ENCODE measurements at places on chromosomes 3 and 15.

- no peak for DNase-seq
Observed at GRCh38 chr15:74392451-74392830, 25.0 kb upstream of the CYP11A1 start.

GRCh38 chr3:9345041-9345440 lies 17.8 kb upstream of the THUMPD3 start:
- DNase-seq = peak; percentile 1

DNA sequence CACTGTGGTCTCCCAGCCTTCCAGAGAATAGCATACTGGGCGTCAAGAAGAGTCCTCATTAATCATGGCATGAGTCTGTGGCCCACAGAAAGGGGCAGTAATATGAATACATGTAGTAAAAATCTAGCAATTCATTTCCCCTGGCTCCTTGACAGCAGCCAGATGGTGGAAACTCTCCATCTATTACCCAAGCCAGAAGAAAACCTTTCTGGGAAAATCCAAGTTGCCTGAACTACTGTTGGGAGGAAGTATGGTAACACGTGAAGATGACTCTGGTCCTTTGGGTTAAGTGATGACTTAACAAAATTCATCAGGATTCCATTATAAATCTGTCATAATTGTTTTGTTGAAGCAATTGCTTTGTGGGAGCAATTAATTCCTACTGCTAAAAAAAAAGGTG lies 530.5 kb downstream of the FHIT start:
- DNase-seq = peak; percentile 53

DNA sequence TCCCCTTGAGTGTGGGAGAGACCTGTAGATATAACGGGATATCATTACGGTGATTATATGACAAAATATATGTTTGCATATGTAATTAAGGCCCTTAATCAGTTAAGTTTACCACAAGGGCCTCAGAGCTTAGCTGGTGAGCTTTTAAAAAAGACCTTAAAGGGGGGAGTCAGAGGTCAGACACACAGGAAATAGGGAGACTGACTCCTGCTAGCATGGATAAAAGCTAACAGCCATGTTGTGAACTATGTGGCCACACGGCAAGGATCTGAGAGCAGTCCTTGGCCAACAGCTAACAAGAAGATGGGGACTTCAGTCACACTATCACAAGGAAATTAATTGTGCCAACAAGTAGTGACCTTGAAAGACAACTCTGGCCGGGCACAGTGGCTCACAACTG lies 3.1 kb downstream of the STAG1 start:
- DNase-seq = peak; percentile 67

DNA sequence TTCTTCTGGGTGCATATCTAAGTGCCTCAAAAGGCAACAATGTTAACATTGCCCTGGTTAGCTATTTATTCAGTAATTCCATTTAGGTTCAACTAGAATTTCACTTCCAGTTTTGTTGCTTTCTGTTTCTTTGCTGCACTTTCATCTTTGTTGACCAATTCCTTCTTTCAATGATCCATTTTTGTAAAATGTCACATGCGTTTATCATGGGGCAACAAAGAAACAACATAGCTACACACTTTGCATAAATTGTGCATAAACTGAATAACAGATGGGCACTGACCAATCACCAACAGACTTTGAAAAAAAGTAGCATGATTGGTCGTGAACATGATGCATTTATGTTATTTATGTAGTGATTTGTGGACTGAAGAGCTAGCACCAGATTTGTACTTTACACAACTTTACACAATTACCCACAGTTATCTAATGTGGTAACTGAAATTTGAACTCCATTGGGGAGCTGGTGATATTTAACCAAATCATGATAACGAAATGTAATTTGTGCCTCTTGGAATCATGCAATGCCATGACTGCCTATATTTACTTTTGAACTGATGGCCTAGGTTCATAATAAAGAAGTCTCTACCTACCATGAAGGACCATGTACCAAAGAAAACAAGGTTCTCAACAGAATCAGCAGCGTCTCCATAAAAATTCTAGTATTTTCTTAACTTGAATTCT lies 7.1 kb upstream of the CPOX start:
- DNase-seq = no peak

- no peak for DNase-seq
Observed at GRCh38 chr3:146777941-146778340, 172.8 kb upstream of the PLSCR5 start.

- no peak for DNase-seq
Observed at GRCh38 chr15:91790836-91791235, 62.7 kb upstream of the SLCO3A1 start.

DNA sequence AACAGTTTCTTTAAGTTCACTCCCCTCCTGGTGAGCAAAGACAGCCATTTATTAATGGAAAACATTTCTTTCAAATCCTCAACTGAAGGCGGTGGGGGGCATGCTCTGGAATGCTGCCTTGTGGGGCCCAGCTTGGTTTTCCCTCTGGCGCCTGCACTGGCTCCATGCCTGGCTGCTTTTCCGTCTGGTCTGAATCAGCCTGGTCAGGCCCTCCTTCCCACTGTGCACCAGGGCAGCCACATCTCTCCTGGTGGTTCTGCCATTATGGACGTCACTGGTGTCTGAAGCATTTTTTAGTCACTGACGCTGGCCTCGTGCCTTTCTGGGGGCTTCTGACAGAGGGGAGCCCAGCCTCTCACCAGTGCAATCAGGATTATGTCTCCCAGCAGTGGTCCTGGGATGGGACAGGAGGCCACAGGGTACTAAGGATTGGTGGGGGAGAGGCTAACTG lies 57.6 kb upstream of the APEH start:
- DNase-seq = no peak

- no peak for DNase-seq
Observed at GRCh38 chr3:150302246-150302645, 105.9 kb upstream of the TSC22D2 start.

DNA sequence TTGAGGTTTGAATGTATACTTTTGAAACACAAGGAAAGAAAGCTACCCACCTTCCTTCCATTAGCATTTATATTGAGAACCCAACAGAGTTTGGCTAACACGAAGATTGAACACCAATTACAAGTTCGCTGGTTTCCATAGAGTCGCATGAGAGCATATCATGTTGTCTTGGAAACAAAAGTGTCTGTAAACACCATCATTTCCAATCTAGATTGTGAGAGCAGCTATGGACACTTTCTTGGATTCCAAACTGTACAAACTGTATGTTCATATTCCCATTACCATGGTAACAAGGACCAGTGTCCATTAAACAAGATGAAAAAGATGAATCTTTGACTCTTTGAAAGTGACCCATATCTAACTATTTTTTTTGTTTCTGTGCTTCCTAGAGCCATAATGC lies 529.9 kb upstream of the ROBO1 start:
- DNase-seq = no peak

DNA sequence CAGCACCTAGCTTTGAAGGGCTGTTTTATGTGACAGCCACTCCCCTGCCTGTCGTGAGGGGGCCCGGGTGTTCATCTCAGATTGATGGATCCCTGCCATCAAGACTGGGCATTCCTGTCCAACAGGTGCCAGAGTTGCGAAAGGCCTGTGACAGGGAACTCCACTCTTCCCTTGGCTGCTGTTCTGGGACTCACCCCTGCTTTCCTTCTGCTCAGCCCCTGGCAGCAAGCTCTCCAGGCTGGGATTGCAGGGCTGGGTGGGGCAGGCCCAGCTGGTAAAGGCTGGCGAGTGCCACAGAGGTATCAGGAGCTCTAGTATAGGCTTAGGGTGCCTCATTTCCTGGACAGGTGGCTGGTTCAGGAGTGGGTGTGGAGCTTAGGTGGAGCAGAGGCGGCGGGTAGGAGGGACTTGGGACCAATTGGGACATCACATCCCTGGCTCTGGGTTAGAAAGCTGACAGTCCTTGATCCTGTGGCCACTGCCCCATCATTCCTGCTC lies at the start of gene PLA2G4B:
Gene PLA2G4B (plus strand): TSS at position 448 of the 498 bp plus-strand sequence. CDS start 67 bp downstream, outside the sequence.
- DNase-seq = no peak

DNA sequence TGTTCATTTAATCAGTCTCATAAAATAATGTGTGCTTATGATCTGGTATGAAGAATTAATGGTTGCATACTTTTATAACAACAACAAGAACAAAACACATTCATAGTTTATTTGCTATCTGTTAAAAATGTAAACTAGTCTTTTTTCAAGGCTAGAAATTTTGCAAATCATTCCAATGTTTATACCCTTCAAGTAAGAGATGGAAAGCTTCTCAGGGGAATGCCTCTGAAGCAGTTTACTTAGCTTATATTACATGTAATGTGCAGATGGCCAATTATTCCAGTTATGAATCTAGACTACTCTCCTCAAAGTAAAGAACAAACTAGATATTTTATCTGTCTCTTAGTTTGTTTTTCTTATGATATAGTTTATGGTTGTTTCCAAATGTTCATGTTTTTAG lies 575.4 kb downstream of the NAALADL2 start:
- peak; percentile 88 for DNase-seq

DNA sequence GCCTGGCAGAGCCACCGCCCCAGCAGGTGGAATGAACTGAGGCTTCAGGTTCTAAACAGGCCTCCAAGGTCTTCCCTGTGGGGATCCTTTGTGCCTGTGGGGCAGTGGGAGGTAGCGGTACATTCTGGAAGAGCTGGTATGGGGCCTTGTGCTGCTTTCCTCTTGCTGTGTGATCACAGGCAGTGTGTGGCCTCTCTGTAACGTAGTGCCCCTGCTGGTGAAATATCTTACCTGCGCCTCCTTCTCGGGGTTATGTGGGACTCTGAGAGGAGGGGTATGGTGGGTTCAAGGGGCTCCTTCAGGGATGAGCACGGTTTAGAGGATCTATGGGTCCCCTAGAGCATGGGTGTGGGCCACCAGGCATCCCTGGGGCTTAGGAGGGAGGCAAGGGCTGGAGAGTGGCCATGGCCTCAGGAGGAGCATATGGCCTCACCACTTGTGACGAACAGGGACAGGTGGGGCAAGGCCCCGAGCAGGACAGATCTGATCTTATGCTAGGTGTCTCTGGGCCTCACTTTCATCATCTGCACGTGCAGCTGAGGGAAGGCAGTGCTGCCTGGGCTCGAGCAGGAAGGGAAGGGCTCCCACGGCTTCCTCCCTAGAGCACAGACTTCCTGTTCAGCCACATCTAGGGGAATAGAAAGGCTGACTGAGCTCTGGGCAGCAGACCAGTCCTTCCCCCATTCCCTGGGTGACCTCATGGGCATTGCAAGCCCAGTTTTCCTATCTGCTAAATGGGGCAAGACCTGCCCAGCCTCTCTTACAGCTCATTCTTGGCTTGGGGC lies 1.9 kb upstream of the ALS2CL start:
- DNase-seq = peak; percentile 27

DNA sequence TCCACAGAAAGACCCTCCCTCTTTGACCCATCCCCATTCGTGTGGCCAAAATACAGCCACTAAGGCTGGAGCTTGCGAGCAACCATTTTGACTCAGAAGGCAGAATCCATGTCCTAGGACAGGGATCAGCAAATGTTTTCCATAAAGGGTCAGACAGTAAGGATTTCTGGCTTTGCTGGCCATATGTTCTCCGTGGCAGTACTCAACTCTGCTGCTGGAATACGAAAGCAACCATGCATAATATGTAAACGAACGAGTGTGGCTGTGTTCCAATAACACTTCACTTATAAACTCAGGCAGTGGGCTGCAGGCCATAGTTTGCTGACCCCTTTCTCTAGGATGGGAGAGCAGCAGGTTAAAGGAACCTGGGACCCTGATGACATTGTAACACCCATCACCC lies 77.6 kb upstream of the WNT5A start:
- peak; percentile 56 for DNase-seq

All from NCI-H69 (cell line).